ENCODE measurements at places on chromosomes 16 and 17. TPM values are rescaled to one million over a fixed set of nuclear protein-coding genes. Genes with fewer than 3 reads are reported as not detected.

Gene AOC2
- 0.25 TPM for total RNA-seq

DNA sequence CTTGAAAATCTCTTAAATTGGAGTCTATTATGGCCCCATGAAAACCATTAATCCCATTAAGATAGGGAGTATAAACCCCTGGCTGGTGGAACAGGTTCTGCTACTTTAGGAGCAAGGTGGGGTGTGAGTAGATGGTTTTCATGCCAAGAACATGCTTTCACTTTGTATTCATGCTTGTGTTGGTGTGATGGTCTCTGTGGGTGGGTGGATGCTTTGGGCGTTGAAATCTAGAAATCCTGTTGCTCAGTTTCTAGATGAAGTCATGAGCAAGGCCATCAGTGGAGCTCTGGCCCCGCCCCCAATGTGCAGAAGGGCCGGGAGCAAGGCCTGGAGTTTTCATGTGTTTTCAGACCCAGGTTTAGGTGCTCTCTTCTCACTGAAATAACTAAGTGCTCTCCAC lies 20.1 kb downstream of the PLD6 start:
- DNase-seq = no peak

Gene KRT25
- not detected for total RNA-seq

DNA sequence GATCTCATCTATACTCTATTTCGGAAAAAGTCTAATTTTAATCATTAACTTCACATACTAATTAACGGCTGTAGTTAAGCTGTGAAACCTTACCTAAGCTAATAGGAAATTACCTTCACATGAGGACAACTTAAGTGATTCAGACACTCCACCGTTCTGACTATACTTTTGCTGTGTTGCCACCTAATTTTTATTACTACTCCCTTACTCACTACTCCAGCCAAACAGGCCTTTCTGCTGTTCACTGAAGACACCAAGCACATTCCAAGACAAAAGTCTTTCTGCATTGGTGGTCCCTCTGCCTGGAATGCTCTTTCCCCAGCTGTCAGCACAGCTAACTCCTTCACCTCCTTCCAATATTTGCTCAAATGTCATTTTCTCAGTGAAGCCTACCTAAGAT lies 1.3 kb downstream of the CMTR2 start:
- DNase-seq = no peak

Gene KCNJ18
- not detected for total RNA-seq

GRCh38 chr17:67044016-67044772 lies at the start of gene CACNG1:
TSS of gene CACNG1 (plus strand) at chr17:67044554. CDS start at chr17:67044661, 107 bp downstream.
- no peak for DNase-seq

- DNase-seq = no peak
Observed at GRCh38 chr17:2893422-2893914, 97.2 kb downstream of the RAP1GAP2 start.

GRCh38 chr16:67873435-67874370 lies 851 bp downstream of the EDC4 start:
- DNase-seq = no peak

DNA sequence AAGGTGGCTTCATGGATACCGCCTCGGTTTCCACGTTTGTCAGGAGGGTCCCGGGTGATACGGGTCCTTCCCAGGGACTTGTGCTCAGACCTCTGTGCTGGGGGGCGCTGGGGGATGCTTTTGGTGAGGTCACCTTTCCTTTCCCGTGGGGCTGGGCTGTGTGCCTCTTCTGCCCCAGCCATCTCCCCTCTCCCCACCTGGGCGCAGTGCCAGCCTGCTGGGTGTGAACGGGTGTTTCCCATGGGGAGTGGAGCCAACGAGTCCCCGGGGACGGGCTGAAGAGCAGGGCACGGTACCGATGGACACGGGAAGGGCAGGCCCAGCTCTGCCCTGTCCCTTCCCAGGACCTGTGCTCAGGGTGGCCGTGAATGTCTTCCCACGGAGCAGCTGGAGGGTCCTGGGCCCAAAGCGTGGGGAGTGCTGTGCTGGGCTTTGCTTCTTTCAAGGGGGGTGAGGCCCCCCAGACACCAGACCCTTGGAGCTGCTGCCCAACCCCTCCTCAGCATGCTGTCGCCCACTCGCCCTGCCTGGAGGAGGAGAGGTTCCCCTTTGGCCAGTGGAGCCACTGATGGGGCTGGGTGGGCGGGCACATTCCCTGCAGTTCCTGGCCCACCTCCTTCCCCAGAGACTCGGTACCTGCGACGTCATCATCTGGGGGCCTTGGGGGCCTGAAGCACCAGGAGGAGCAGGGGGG lies 15.5 kb downstream of the TELO2 start:
- no peak for DNase-seq

GRCh38 chr17:54455251-54455868 lies 445.3 kb upstream of the TOM1L1 start:
- DNase-seq = no peak

Gene MED1
- 20.0 TPM for total RNA-seq

- no peak for DNase-seq
Observed at GRCh38 chr17:39385040-39385439, 16.4 kb downstream of the FBXL20 start.

DNA sequence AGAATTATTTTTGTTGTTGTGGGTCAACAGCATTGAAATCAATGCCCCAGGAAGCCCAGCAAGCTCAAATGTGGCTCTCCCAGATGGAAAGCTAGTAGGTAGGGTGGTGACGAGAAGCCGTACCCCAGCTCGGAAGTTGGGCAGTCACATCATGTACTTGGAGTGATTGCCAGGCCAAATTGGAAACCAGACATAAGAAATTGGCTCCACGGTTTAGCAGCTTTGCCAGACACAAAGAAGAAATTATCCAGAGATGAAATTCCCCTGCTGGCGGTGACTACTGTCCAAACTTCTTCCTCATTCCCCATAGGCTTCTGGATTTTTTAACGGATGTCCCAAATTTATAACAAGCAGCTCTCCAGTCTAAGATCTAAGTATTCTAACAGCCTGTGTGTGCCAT lies 95.9 kb downstream of the OR1D5 start:
- no peak for DNase-seq

Gene HOXB4
- total RNA-seq = 0.90 TPM

DNA sequence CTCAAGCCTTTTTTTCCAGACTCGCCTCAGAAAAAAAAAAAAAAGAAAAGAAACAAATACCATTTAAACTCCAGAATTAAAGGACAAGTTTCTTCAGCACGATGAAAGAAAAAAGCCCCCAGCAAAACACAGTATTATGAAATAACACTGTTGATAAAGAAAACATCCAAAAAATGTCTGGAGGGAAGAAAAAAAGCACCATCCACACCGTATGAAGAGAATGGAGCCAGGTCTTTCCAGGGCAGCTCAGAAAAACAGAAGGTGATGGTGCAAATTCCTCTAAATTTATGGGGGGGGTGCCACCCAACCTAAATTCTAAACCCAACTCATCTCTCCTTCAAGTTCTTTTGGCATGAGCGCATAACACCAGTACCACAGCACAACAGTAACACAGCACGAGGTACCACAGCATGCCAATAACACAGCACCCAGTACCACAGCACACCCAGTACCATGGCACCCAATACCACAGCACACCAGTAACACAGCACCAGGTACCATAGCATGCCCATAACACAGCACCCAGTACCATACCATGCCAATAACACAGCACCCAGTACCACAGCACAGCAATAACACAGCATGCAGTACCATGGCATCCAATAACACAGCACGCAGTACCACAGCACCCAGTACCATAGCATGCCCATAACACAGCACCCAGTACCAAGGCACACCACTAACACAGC lies 19.0 kb downstream of the AXIN1 start:
- DNase-seq = no peak

Gene CALB2
- total RNA-seq = not detected

DNA sequence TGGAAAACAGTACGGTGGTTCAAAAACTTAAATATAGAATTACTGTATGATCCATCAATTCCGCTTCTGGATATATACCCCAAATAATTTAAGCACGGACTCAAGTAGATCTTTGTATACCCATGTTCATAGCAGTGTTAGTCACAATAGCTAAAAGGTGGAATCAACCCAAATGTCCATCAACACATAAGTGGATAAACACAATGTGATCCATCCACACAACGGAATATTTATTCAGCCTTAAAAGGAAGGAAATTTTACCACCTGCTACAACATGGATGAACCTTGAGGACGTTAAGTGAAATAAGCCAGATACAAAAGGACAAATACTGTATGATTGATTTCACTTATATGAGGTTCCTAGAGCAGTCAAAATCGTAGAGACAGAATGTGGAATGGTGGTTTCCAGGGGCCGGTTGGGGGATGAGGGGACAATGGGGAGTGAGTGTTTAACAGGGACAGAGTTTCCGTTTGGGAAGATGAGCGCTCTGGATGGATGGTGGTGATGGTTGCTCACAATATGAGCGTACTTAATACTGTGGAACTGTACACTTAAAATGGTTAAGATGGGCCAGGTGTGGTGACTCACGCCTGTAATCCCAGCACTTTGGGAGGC lies 5.4 kb upstream of the RNF222 start:
- peak; percentile 95 for DNase-seq

Gene MLYCD
- 1.7 TPM for total RNA-seq

Gene HOXB7
- 7.1 TPM for total RNA-seq

GRCh38 chr16:88761143-88761534 lies 23.9 kb downstream of the PIEZO1 start:
- DNase-seq = no peak

DNA sequence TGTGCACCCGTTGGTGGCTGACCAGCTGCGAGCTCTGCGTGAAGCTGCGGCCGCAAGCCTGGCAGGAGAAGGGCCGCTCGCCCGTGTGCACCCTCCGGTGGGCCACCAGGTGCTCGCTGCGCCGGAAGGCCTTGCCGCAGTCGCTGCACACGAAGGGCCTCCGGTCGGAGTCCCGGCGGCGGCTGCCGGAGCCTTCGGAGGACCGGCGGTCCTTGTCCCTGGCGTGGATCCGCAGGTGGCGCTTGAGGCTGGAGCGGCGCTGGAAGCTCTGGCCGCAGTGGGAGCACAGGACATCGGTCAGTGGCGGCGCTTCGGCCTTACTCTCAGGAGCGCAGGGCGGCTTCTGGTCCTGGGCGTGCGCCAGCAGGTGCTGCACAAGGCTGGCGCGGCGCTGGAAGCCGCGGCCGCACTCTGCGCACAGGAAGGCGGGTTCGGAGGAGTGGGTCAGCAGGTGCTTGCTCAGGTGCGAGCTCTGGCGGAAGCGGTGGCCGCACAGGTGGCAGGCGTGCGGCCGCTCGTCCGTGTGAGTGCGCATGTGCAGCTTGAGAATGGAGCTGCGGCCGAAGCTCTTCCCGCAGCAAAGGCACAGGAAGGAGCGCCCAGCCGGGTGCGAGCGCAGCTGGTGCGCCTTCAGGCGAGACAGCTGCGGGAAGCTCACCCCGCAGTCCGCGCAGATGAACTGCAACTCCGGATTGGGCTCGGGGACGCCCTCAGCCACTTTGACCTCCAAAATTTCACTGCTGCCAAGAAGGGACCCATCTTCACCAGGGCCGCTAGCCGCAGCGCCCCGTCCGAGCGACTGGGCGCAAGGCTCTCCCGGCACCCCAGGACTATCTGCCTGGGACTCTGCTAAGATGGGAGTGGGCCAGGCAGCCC lies 9.1 kb downstream of the ZSCAN10 start:
- DNase-seq = no peak

- DNase-seq = no peak
Observed at GRCh38 chr17:42251115-42251514, 25.1 kb downstream of the STAT5B start.

Gene FNDC8
- total RNA-seq = under 0.01 TPM

DNA sequence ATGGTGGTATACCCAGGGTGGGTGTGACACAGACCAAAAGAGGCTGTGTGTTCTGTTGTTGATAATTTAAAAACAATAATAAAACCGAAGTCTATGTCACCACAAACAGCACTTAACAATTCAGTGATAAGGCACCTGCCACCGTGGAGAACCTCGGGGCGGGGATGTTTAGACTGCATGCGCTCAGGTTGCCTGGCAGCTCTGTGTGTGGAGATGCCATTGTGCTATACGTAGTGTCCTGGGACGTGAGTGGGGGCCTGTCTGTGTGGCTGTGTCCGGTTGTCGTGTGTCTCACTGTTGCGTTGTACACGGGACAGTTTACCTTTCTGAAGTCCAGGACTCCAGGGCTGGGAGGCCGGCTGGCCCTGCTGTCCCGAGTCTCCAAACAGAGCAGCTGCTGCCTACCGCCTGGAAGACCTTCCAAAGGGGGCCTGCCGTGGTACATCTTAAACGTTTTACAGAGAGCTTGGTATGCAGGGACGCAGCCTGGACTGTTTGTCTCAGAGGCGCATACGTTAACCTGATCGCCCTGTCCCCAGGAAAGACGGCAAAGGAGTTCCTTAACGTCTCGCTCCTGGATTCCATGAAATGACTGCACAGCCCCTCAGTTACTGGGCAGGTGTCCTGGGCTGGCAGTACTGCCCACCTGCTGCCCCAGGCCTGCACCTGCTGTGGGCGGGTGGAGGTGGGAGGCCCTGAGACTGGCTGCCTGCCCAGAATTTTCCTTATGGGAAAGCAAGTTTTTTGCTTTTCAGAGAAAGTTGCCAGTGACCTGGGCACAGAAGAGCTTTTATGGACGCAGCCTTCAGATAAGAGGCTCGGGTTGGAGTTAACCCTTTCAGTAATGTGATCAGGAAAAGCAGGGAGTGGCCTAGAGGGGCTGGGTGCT lies 19.0 kb downstream of the SPIRE2 start:
- no peak for DNase-seq

DNA sequence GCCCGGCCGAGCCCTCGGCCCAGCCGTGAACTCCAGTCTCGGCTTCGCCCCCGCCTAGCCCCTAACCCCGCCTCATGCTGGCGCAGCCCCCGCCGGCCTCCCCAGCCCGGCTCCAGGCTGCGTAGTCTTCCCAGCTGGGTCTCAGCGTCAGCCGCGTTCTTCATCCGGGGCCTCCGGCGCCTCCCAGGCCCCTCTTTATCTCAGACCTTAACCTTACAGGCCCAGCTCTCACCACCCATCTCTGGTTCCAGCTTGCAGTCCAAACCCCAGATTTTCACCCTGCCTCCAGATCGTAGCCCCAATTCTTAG lies at the start of gene PROCA1:
TSS of gene PROCA1 (minus strand) at position 166 of the 309 bp plus-strand sequence. CDS start 228 bp downstream, outside the sequence.
- no peak for DNase-seq

Gene KRTAP1-5
- not detected for total RNA-seq

DNA sequence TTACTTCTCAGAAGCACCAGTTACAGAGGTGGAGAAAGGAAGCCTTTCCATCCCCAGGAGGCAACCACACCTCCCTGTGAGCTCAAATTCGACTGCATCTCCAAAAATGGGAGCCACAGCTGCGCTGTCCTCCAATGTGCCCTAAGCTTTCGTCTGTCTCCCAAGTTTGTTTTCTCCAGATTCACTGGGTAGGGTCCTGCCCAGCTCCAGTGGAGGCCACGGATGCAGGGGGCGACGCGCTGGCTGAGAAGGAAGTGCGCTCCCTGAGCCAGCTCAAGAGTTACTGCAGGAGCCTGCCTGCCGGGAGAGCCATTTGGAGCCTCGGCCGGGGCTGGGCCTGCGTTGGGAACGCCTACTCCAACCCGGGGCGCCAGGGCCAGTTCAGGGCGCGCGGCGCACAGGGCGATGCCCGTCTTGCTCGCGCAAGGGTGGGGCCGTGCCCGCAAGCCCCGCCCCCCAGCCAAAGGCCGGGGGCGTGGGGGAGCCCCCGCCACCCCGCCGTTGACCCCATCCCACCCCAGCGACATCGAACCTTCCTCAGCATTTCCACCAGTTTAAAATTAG lies 19.5 kb downstream of the SIAH1 start:
- DNase-seq = no peak

GRCh38 chr17:19460700-19461099 lies 49.7 kb downstream of the RNF112 start:
- DNase-seq = no peak

Gene PTGES3L
- total RNA-seq = 0.13 TPM

GRCh38 chr17:2865228-2865627 lies 69.0 kb downstream of the RAP1GAP2 start:
- no peak for DNase-seq

Measured in dermis microvascular lymphatic vessel endothelial cell (primary cell).